ENCODE measurements at places on chromosomes 5 and 9.

DNA sequence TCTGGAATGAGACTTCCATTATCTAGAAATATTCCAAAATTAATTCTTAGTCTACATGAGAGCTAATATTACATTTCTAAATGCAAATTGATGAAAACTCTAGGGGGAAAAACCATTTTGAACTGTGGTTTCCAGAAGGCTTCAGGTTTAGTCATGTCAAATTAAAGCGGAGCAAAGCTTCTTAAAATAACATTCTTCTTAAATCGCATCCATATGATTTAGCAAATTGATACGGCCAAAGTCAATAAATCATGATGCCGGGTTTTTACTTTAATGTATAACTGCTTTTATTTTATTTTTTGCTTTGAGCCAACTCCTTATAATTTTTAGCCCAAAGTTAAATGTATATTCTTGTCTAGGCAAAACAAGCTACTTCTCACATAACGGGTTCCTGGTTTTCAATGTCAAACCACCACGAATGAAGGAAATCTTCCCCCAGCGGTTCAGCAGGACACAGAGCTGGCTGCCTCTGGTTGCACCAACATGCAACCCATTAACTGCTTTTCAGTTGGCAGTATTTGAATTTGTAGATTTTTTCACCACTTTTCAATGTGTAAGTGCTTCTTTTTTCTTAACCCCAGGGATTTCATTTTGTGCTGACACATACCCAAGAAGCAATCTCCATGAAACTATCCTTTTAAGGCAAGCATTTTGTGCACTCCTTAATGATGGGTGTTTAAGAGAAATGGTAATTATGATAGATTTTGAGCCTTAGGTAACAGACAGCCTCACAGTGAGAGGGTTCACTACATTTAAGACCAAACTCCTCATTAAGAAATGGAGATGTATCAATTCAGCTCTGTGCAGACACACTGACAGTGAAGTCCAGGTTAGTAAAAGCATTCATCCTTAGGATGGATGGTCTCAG, 35.5 kb downstream of the EFNA5 start:
- DNase-seq = no peak

- DNase-seq = no peak
Observed at GRCh38 chr9:96161819-96162218, 140.2 kb downstream of the HSD17B3 start.

DNA sequence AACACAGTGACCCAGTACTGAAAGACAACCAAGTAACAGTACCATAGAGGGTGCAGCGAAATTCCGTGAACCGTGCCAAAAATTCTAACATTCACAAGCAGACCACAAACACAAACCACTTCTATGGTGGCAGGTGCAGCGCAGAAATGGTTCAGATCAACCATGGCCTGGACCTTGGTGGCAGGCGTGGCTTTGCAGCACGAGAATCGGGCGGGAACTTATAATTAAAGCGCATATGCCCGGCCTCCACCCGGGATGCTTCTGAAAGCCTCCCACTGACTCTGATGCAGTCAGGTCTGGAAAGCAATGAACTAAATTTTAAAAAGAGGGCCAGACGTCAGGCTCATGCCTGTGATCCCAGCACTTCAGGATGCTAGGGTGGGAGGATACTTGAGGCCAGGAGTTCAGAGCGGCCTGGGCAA, 68.0 kb upstream of the TBC1D9B start:
- DNase-seq = no peak

- DNase-seq = no peak
Observed at GRCh38 chr5:31531543-31531887, 378 bp downstream of the DROSHA start.

- no peak for DNase-seq
Observed at GRCh38 chr5:144144956-144145751, 25.3 kb downstream of the YIPF5 start.

GRCh38 chr5:25850581-25850980, 1187.8 kb downstream of the CDH9 start:
- DNase-seq = no peak

GRCh38 chr9:76530458-76531110, 71.6 kb downstream of the GCNT1 start:
- no peak for DNase-seq

DNA sequence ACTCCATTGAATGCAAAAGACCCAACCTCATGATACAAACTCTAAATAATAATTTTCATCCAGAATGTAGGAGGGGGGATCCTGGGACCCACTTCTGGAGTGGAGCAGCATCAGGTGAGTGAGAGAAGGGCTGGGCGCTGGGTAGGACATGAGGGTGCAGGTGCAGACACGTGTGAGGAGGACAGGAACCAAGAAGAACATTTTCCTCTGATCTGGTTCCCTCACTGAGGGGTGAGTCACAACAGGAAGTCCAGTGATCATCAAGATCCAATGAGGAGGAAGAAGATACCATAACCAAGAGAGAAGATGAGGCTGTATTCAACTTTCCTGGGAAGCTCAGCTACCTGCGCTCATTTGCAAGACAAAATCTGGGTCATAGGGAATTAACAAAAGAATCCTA, 57.4 kb downstream of the SFXN1 start:
- DNase-seq = no peak

GRCh38 chr5:115586525-115587146, 15.6 kb downstream of the TICAM2 start:
- DNase-seq = no peak

- no peak for DNase-seq
Observed at GRCh38 chr9:17739736-17740135, 160.9 kb downstream of the SH3GL2 start.

DNA sequence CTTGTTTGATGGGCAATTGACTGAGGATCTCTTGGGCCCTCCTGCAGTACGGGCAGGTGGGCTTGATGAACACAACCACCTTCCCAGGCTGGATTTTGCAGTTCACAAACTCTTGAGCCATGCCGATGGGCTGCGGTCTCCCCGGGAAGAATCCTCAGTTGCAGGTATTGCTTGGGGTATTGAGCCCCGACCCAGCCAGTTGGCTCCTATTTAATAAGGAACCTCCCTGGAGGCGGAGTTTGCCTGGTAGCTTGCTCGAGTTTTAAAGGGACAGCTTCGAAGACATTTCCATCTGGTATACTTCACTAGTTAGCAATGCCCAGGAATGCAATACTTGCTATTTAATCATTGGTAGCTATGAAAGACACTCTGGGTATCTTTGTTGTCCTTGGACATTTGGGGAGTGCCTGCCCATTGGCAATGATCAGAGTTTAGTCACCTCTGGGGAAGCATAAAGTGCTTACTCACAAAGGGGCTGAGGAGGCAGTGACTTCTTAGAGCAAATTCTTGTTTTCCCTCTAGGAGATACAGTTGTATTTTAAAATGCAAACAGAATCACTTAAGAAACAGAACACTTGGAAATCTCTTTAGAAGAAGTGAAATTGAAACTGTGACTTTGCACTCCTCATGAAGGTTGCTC, at the start of gene GLRX:
GLRX (minus strand) TSS at position 185 of the 640 bp plus-strand sequence; CDS start at position 121, 64 bp downstream.
- peak; percentile 46 for DNase-seq

DNA sequence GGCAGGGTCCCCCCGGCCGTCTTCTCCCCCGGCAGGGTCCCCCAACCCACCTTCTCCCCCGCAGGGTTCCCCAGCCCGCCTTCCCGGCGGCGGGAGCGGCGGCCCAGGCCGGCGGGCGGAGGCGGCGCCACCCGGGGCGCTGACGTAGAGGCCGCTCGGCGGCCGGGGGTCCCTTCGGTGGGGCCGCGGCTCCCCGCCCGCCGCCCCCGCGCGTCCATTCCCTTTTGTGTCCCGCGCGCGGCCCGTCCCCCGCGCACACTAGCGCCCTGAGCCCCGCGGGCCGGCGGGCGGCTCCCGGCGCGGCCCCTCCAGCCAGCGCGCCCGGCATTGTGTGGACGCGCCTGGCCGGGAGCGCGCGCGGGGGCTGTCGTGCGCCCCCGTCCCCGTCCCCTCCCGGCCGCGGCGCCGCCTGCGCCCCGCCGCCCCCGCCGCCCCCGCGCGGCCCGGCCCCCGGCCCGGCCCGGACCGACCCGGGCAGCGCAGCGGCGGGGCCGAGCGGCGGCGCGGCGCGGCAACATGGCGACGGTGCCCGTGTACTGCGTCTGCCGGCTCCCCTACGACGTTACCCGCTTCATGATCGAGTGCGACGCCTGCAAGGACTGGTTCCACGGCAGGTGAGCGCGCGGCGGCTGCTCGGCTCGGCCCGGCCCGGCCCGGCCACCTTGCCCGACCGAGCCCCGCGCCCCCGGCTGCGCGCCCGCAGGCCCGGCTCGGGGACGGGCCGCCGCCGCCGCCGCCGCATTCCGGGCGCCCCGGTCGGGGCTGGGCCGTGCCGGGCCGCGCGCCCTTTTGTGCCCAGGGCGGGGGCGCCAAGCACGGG, at the start of gene PHF2:
PHF2 (plus strand) TSS at position 327 of the 820 bp plus-strand sequence; CDS start at position 517, 190 bp downstream.
- no peak for DNase-seq

GRCh38 chr9:78566948-78567675, 270.2 kb downstream of the PSAT1 start:
- DNase-seq = no peak

GRCh38 chr5:121462441-121462840, 389.2 kb upstream of the FTMT start:
- no peak for DNase-seq

DNA sequence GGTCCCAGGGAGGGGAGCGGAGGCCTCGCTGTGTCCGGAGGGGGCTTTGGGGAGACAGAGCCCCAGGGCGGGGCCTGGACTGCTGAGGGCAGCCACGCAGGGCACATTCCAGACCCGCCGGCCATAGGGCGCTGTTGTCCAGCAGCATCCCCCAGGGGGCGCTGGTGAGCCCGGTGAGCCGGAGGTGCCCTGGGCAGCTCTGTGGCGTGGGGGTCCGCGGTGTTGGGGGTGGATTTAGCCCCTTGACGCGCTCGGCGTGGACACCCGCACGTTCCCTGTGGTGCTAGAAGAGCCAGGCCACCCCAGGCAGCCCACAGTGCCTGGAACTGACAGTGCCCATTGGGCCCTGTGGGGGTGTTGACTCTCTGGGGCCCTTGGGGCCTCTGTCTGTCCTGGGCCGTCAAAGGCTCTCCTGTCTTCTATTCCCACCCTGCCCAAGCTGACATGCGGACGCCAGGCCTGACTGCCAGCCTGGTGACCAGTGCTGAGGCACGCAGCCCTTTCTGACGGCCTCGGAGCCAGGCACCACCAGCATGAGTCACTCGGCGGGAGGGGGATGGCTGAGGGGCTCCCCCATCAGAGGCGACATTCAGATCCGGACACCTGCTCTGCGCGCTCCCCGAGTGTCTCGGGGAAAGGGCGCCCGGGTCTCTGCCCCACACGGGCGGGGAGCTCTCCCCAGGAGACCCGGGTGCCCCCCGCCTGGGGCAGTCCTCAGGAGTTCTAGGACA, 23.9 kb downstream of the TPPP start:
- no peak for DNase-seq

- no peak for DNase-seq
Observed at GRCh38 chr9:114166614-114167572, 11.6 kb downstream of the COL27A1 start.

GRCh38 chr5:44532981-44533380, 143.8 kb upstream of the FGF10 start:
- no peak for DNase-seq

DNA sequence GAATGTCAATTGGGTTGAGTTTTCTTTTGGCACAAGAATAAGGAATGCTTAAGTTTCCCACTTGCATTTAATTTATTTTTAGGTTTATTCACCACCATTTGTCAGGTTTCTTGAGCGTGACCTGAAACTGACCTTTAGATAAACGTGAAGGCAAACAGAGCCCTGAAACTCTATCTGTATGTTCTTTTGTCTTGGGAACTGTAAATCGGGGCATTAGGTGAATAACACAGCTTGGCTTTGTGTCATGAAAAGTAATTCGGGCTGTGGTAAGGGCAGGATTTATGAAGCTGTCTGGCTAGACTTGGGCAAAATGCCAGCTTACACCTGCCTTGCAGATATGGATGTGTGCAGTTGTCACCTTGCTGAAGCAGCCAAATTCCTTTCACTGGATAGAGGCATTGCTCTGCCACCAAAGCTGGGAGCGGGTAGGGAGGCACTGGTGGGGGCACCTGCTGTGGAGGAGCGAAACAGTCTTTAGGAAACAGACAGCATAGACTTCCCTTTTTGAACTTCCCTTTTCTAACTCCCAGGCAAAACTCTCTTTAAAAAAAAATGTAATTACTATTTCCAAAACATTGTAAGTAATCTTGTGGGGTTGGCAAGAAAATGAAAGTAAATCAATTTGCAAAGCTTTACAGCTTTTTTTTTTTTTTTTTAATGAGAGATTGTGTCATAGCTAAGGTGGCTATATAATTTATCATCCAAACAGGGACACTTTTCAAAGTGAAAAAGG, 545.2 kb downstream of the CSNK1G3 start:
- DNase-seq = no peak

- no peak for DNase-seq
Observed at GRCh38 chr9:5866272-5866671, 24.4 kb upstream of the MLANA start.

DNA sequence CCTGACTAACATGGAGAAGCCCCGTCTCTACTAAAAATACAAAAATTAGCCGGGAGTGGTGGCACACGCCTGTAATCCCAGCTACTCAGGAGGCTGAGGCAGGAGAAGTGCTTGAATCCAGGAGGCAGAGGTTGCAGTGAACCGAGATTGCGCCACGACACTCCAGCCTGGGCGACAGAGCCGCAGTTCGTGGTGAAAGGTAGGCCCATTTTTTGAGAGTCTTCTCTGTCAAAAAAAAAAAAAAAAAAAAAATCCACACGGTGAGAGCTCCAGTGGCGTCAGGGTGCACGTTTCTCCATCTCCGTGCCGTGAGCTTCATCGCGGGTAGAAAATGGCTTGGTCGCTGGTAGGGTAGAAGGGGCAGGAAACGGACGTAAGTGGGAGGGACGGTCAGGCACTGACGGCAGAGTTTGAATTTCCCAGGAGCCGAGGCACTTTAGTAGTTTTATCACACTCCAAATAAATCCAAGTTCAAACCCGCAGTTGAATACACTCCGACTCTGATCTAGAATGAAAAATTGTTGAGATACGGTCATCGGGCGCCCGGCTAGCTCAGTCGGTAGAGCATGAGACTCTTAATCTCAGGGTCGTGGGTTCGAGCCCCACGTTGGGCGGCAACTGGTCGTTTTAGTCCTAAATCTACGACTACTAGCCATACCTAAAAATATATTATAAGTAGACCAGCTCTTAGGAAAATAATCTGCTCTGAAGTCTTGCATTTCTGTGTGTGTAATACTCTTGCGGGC, 2.4 kb upstream of the TRIM7 start:
- DNase-seq = peak; percentile 61

DNA sequence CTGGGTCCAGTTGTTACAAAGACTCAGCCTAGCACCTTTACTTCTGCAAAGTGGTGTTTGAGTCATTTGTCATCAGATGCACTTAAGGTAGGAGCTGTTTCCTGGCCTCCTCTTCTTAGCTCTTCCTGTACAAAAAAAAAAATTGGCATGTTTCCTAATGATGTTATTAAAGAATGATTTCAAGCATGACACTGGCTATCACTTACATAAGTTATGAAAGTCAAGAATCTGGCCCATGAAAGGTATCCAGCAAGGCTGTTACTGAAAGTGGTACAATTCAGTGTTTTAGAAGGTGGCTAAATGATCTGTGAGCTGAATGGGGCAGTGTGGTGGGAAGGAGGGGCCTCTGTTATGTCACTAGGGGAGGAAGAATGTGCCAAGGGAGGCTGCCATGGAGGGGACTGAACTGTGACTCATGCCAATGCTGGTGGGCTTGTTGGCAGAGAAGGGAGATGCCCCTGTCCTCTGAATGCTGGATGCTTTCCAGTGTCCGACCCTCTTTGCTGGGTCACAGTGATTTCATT, 175.1 kb upstream of the MAP1B start:
- DNase-seq = no peak

All from T follicular helper cell (primary cell).